ENCODE measurements at places on chromosomes 11 and 22.

DNA sequence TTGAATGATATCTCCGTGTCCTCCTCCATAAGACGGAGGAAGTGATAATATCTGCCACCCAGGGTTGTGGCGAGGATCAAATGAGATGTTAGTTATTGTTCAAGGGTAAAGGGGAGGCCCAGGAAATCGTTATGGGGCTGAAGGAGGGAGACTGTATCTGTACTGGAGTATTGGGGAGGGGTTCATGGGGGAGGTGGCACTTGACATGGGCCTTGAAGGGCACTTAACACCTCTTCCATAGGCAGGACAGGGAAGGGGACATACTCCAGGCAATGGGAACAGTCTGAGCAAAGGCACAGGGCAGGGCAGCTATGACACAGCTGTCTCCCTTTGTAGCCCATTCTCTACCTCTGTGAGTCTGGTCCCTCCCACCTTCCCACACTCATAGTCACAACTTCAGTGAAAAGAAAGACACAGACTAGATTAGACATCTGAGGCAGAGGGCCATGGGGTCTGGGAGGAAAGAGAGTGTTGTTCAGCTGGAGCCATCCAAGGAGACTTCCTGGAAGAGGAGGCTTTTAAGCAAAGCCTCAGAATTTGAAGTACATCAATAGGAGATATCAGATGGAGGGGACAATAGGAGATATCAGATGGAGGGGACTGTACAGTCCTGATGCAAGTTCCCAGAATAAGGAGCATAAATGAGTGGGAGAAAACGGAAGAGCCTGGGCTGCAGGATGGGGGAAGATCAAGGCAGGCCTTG, 15.8 kb upstream of the DGKZ start:
- H3K4me3 ChIP-seq: peak overlapping the region; percentile 54
- DNase-seq: peak; percentile 76
- no peaks in the 10 kb centered on the region for H3K36me3 ChIP-seq
- H3K27me3 ChIP-seq: no peaks in the 10 kb centered on the region

DNA sequence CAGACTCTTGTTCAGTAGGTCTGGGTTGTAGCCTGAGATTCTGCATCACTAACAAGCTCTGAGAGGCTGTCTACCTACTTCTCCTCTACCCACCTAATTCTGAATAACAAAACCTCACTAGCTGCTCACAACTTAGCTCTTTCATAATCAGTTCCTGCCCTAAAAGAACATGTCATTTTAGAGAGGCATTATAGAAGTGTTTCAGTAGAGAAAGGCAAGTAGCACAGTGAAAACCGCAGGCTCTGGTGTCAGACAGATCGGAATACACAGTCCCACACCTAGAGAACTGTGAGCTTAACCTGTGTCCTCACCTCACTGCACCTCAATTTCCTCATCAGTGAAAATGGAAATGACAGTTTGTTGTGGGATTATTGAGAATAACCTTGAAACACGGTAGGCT, 1337.6 kb upstream of the TENM4 start:
- no peaks in the 10 kb centered on the region for H3K4me1 ChIP-seq
- no peak overlapping the region for H3K27ac ChIP-seq
- H3K4me3 ChIP-seq: no peak overlapping the region
- H3K36me3 ChIP-seq: no peaks in the 10 kb centered on the region

DNA sequence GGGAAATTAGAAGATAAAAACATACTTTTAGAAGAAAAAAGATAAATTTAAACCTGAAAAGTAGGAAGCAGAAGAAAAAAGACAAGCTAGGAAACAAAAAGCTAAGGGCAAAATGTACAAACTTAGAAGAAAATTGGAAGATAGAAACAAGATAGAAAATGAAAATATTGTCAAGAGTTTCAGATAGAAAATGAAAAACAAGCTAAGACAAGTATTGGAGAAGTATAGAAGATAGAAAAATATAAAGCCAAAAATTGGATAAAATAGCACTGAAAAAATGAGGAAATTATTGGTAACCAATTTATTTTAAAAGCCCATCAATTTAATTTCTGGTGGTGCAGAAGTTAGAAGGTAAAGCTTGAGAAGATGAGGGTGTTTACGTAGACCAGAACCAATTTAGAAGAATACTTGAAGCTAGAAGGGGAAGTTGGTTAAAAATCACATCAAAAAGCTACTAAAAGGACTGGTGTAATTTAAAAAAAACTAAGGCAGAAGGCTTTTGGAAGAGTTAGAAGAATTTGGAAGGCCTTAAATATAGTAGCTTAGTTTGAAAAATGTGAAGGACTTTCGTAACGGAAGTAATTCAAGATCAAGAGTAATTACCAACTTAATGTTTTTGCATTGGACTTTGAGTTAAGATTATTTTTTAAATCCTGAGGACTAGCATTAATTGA, 1.0 kb downstream of the MALAT1 start:
- peaks cover 28% of the 10 kb centered on the region for H3K4me1 ChIP-seq
- no peaks in the 10 kb centered on the region for H3K27me3 ChIP-seq
- peaks cover 46% of the 10 kb centered on the region for H3K36me3 ChIP-seq
- peak overlapping the region; percentile 97 for H3K27ac ChIP-seq
- peak overlapping the region; percentile 96 for H3K4me3 ChIP-seq
- DNase-seq: no peak

DNA sequence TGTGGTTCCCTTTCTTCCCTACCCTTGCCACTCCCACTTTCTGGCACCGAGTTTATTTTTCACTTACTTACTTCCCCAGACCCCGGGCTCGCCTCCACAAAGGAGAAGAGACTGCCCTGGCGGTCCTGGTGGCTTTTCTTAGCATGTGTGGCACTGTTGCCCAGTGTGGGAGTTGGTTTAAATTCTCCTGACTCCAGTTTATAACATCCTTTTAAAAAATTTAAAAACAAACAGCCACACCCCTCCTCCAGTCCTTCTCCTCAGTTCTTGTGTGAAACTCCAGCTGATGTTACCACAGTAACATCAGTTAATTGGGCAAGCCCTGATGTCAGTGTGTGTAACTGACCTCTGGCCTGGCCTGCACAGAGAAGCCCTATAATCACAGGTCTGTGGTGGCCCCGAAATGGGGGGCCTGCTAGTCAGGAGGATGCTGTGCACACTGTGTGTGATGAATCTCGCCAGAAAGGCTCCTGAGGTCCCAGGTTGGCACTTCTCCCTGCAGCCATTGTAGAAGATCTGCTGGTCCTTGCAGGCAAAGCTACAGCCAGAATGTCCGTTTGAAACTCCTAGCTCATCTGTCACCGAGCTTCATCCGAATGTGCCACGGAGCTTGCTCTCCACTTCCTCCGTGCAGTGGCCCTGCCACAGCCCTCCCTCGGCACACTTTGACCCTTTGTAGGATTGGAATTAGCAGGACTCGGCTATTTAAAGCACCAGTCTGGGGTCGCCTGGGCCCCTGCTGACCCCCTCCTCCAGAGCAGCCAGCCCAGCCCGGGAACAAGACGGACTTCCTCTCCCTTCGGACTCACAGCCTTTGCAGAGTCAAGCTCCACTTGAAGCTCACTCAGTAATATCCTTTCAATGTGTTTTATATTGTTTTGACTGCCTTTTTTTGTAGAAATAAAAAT, 7.6 kb downstream of the YDJC start:
- H3K27me3 ChIP-seq: no peaks in the 10 kb centered on the region
- peaks cover 32% of the 10 kb centered on the region for H3K4me1 ChIP-seq
- no peak overlapping the region for H3K4me3 ChIP-seq
- H3K27ac ChIP-seq: no peak overlapping the region
- DNase-seq: no peak

GRCh38 chr11:104771763-104772162, 126.5 kb downstream of the CASP12 start:
- DNase-seq: no peak
- no peaks in the 10 kb centered on the region for H3K27me3 ChIP-seq
- peaks cover 15% of the 10 kb centered on the region for H3K4me1 ChIP-seq

DNA sequence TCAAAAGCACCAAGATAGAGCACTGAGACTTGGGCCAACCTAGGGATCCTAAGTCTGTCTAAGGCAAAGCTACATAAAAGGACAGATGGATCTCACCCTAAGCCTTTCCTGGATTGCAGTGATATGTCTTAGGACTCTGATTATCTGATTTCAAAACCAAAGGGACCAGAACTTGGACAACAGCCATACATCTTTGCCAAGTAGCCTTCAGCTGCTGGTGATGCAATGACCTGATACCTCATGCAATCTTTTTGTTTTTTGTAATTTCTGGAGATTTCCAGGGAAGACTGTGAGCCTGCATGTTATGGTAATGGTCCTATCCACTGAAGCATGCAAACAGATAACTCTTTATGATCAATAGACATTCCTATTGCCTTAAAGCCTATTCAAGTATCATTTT, 230.4 kb upstream of the MTNR1B start:
- no peak for DNase-seq
- H3K4me3 ChIP-seq: no peak overlapping the region
- H3K27ac ChIP-seq: no peak overlapping the region
- H3K4me1 ChIP-seq: no peaks in the 10 kb centered on the region
- H3K27me3 ChIP-seq: no peaks in the 10 kb centered on the region

GRCh38 chr11:17673951-17674350, 45.4 kb upstream of the MYOD1 start:
- no peak overlapping the region for H3K27ac ChIP-seq
- no peak overlapping the region for H3K4me3 ChIP-seq
- no peaks in the 10 kb centered on the region for H3K36me3 ChIP-seq
- no peaks in the 10 kb centered on the region for H3K27me3 ChIP-seq
- no peaks in the 10 kb centered on the region for H3K4me1 ChIP-seq

GRCh38 chr11:123509737-123510578, 79.9 kb downstream of the GRAMD1B start:
- H3K27ac ChIP-seq: no peak overlapping the region
- no peaks in the 10 kb centered on the region for H3K4me1 ChIP-seq
- no peaks in the 10 kb centered on the region for H3K36me3 ChIP-seq
- H3K27me3 ChIP-seq: no peaks in the 10 kb centered on the region
- H3K4me3 ChIP-seq: no peak overlapping the region

GRCh38 chr11:45181193-45181888, 34.9 kb downstream of the PRDM11 start:
- H3K36me3 ChIP-seq: peaks cover 7% of the 10 kb centered on the region
- no peak for DNase-seq
- no peak overlapping the region for H3K4me3 ChIP-seq
- peaks cover 12% of the 10 kb centered on the region for H3K27me3 ChIP-seq
- H3K27ac ChIP-seq: no peak overlapping the region

- DNase-seq: no peak
- peaks cover 20% of the 10 kb centered on the region for H3K4me1 ChIP-seq
Measured at GRCh38 chr11:121291896-121292494, 576 bp upstream of the SC5D start.

GRCh38 chr22:29307596-29308147, 1.2 kb downstream of the GAS2L1 start:
- no peaks in the 10 kb centered on the region for H3K36me3 ChIP-seq
- peak overlapping the region; percentile 66 for H3K4me3 ChIP-seq
- peaks cover 26% of the 10 kb centered on the region for H3K4me1 ChIP-seq
- H3K27ac ChIP-seq: no peak overlapping the region
- DNase-seq: no peak

DNA sequence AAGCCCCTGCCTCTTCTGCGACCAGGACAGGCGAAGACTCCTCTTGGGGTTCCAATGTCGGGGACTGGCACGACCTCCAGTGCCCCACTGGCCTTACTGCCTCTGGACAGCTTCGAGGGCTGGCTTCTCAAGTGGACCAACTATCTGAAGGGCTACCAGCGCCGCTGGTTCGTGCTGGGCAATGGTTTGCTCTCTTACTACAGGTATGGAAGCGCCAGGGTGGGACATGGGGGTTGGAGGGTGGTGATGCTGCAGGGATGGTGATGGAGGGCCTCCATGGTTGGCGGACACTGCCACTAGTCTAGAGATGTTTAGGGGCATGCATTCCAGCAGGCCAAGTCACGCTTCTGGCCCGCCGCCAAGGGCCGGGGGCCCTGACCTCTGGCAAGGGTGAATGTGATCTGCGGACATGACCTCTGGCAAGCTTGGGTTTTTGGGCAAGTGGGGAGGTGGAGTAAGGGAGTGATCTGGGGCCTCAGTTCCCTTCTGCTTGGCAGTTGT, 727 bp downstream of the OSBP2 start:
- DNase-seq: no peak
- no peak overlapping the region for H3K4me3 ChIP-seq
- peaks cover 10% of the 10 kb centered on the region for H3K4me1 ChIP-seq
- no peak overlapping the region for H3K27ac ChIP-seq
- no peaks in the 10 kb centered on the region for H3K36me3 ChIP-seq

DNA sequence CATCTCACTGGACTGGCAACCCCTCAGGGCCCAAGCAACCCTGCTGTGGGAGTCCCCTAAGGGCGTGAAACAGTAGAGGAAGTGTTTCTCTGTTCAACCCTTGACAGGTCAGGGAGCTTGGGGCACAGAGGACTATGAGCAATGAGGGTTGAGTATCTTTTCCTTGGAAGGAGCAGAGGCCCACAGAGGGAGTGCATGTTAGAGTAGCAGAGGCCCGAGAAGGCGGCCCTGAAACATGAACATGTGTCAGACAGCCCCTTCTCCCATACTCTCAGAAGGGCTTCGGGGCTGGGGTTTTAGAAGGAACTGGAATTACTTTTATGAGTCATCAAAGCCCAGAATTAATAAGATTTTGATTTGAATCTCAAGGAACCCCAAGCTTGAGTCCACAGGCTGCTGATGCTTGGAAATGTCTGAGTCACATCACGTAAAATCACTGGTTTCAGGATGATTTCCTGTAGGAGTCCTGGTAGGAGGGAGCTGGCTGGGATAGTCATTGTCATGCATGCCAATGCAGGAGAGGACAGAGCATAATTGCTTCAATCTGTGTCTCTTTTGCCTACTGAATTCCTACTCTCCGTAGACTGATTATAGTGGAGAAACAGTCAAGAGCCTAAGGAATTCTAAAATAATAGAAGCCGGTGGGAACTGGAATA, 22.6 kb downstream of the C11orf71 start:
- H3K4me1 ChIP-seq: no peaks in the 10 kb centered on the region
- no peak for DNase-seq
- H3K27ac ChIP-seq: no peak overlapping the region
- H3K36me3 ChIP-seq: no peaks in the 10 kb centered on the region

DNA sequence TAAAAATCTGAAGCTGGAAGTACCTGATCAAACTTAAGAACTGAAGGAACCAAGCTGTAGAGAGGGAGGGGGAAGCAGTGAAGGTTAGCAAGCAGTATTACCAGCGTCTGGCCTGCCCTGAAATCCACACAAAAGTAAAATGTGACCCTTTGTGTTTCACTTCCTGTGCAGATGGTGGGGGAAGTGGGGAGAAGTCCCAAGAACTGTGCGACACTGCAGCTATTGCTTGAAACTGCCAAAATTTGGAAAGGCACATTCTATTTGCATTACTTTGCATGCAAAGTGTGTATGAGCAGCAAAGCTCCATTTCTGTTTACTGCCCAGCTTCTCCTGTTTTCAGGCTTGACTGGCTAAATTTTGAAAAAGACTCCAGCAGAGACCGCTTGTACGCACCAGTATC, 72.1 kb upstream of the BMAL1 start:
- H3K27ac ChIP-seq: no peak overlapping the region
- DNase-seq: no peak
- no peak overlapping the region for H3K4me3 ChIP-seq
- H3K4me1 ChIP-seq: peaks cover 26% of the 10 kb centered on the region
- H3K36me3 ChIP-seq: no peaks in the 10 kb centered on the region
- H3K27me3 ChIP-seq: no peaks in the 10 kb centered on the region

- no peak overlapping the region for H3K4me3 ChIP-seq
- H3K27ac ChIP-seq: no peak overlapping the region
- H3K4me1 ChIP-seq: no peaks in the 10 kb centered on the region
- DNase-seq: no peak
Measured at GRCh38 chr11:29318134-29318845, 698.5 kb downstream of the KCNA4 start.

- no peaks in the 10 kb centered on the region for H3K36me3 ChIP-seq
- no peaks in the 10 kb centered on the region for H3K27me3 ChIP-seq
- no peaks in the 10 kb centered on the region for H3K4me1 ChIP-seq
Measured at GRCh38 chr11:27046956-27047355, 6.3 kb downstream of the BBOX1 start.

- H3K27me3 ChIP-seq: no peaks in the 10 kb centered on the region
- no peak overlapping the region for H3K4me3 ChIP-seq
- H3K4me1 ChIP-seq: no peaks in the 10 kb centered on the region
- DNase-seq: no peak
Measured at GRCh38 chr11:23674866-23675265, 814.6 kb upstream of the CCDC179 start.

Data from CD4-positive, alpha-beta memory T cell (primary cell).